Cardiac ventricle fibroblast (primary cell): ENCODE measurements at places on chromosomes 5 and 9. TPM values are rescaled to one million over a fixed set of nuclear protein-coding genes. Genes with fewer than 3 reads are reported as not detected.

The ZDHHC21 gene
- total RNA-seq = 1.8 and 2.5 TPM in 2 replicates

The CAVIN4 gene
- total RNA-seq = 0.24 and 0.25 TPM in 2 replicates

The PLPPR1 gene
- not detected in 2 replicates for total RNA-seq

The IL3 gene
- not detected in 2 replicates for total RNA-seq

The FOXD4L5 gene
- 0.37 TPM in 1 of 2 replicates, not detected in the other for total RNA-seq

The SPDL1 gene
- total RNA-seq = 18.7 and 24.6 TPM in 2 replicates

The ORM2 gene
- total RNA-seq = not detected in 2 replicates

The MCTP1 gene
- 1.9 and 2.2 TPM in 2 replicates for total RNA-seq

The TRIM36 gene
- 0.12 TPM in 1 of 2 replicates, not detected in the other for total RNA-seq

The EPB41L4A gene
- 5.7 and 9.2 TPM in 2 replicates for total RNA-seq

The LCN10 gene
- not detected in 2 replicates for total RNA-seq

The PIP5K1B gene
- not detected in 2 replicates for total RNA-seq

The MAMDC4 gene
- 0.37 and 0.78 TPM in 2 replicates for total RNA-seq

The TTC16 gene
- not detected in 2 replicates for total RNA-seq

The PPP3R2 gene
- not detected in 2 replicates for total RNA-seq

The GPR151 gene
- total RNA-seq = not detected in 2 replicates

The PDE6A gene
- total RNA-seq = not detected in 2 replicates

The CCIN gene
- 0.44 and 0.56 TPM in 2 replicates for total RNA-seq

The TIMD4 gene
- not detected in 2 replicates for total RNA-seq

The CDH9 gene
- total RNA-seq = not detected in 2 replicates

The DNAH5 gene
- total RNA-seq = 0.05 and 0.12 TPM in 2 replicates

The RANBP17 gene
- 2.9 and 10.4 TPM in 2 replicates for total RNA-seq
